ENCODE measurements at places on chromosomes 3 and 15. TPM values are rescaled to one million over a fixed set of nuclear protein-coding genes. Genes with fewer than 3 reads are reported as not detected.
A peak's percentile ranks its signal among the peaks of the same experiment; 100 is the strongest.

DNA sequence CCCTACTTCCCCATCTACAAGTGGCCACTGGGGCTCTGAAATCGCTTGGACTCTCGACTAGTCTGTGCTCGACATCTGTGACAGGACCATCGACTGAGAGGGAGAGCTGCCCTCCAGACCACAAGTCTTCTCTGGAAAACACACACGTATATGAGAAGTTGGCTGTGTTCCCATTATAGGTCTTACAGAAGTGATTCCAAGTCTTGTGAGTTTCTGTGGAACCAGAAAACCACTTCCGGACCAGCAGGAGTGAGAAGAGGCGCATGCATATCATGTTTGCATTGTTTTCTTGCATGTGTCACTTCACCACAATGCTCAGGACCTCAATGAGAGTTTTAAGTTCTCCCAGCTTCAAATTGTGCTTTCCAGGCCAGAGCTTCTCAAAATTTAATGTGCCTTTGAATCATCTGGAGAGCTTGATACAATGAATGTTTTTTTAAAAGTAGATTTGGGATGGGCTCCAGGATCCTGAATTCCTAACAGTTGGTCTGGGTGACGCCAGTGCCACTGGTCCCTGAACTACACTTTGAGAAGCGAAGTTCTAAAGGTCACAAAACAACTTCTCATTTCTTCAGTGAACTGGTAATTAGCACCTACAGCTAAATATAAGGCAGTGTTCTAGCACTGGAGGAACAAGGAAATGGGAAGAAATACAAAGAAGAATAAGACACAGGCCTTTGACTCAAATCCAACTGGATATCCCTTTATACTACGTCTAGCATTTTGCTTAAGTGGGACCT, 15.7 kb downstream of the LIPC start:
- DNase-seq: peak; percentile 69

- DNase-seq: peak; percentile 7
Measured at GRCh38 chr3:190972840-190973270, 110.4 kb upstream of the GMNC start.

DNA sequence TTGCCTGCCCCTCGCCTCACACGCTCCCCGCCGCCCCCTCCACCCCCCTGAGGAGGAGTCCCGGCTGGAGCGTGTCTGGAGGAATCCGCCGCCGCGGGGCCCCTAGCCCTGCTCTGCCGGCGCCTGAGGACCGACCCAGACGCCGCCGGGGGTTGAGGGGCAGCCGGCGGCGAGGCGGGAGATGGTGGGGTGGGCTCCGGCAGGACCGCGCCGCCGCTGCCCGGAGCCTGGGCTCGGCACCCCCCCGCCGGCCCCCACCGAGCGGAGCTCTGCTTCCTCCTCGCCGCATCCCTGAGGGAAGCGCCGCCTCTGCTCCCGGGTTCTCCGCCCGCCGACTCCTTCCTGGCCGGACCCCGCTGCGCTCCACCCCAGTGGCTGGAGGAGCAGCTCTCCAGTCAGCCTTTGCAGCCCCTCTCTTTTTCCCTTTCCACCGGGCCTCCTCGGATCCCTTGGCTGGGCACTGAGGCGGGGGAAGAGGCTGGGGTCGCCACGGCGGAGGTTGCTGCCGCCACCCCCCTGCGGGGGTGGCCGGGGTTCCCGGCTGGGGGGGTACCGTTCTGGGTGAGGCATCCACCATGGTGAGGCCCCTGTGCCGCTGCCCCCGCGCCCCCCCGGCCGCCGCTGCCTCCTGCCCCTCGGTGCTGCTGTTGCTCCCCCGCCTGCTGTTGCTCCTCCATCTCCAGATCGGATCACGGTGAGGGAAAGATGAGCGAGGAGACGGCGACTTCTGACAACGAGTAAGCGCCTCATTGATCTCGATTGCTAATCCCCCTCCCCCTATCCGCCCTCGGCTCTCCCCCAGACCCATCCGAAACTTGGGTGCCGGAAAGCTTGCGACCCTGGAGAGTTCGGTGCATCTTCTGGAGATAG, at the start of gene SPRED1:
Gene SPRED1, plus strand, starts transcription at position 356 of the 870 bp plus-strand sequence. Its CDS starts 350 bp downstream, at position 706.
- peak; percentile 62 for DNase-seq

- no peak for DNase-seq
Measured at GRCh38 chr15:76983590-76984375, 11.1 kb upstream of the PSTPIP1 start.

DNA sequence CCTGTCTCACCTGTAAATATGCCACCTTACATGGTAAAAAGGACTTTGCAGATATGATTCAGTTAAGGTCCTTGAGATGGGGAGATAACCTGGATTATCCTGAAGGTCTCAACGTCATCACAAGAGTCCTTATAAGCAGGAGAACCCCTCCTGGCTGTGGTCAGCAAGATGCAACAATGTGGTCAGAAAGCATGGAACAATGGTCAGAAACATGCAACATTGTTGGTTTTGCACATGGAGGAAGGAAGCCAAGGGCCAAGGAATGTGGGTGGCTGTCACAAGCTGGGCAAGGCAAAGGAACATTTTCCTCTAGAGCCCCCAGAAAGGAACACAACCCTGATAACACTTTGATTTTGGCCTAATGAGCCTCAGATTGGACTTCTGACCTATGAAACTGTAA, 9.4 kb upstream of the SUMF1 start:
- DNase-seq: no peak

DNA sequence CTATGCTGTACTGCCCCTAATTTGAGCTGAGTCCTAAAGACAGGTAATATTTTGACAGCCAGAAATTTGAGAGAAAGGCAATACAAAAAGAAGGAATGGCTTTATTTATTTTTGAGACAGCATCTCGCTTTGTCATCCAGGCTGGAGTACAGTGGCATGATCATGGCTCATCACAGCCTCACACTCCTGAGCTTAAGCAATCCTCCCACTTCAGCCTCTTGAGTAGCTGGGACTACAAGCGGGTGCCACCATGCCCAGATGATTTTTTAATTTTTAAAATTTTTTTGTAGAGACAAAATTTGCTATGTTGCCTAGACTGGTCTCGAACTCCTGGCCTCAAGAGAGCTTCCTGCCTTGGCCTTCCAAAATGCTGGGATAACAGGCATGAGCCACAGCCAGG, 77.4 kb upstream of the SLC4A7 start:
- no peak for DNase-seq

The KIF7 gene
- total RNA-seq: 12.2 TPM

DNA sequence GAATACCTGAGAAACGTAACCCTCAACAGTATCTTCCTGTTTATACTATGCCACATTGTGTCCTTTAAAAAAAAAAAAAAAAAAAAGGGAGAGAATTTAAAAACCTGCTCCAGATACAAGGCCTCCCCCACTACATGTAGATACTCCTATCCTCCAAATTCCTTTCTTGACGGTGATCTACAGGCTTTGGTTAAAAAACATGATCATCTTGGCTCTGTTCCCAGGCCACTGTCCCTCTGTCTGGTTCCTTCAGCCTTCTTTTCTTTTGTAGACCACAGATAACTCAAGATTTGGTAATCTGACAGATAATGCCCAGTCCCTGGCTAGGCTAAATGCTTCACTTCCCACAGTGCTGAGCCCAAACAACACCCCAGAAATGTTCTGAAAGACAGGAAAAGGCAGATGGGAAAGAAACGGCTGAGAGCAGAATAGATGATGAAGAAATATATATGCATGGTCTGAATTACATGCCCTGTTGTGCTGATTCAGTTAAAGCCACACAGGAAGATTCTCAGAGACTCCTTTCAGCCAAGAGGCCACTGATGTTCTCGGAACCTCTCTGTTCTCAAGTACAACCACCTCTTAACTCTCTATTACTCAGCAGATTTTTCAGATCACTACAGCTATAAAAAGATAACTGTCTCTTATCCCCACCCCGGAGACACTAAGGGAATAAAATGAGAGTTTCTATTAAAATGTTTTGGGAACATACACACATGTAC, 48.3 kb downstream of the NPTN start:
- DNase-seq: peak; percentile 50

The C2CD4A gene
- total RNA-seq: not detected

DNA sequence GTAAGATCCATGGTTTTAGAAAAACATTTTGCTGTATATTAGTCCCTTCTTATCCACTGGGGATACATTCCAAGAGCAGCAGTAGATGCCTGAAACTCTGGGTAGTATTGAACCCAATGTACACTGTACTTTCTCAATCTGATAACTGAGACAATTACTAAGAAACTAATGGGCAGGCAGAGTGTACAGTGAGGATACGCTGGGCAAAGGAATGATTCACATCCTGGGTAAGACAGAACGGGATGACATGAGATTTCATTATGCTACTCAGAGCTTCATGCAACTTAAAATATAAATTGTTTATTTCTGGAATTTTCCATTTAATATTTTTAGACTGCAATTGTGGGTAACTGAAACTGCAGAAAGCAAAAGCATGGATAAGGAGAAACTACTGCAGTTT, 46.2 kb upstream of the TEX55 start:
- no peak for DNase-seq

DNA sequence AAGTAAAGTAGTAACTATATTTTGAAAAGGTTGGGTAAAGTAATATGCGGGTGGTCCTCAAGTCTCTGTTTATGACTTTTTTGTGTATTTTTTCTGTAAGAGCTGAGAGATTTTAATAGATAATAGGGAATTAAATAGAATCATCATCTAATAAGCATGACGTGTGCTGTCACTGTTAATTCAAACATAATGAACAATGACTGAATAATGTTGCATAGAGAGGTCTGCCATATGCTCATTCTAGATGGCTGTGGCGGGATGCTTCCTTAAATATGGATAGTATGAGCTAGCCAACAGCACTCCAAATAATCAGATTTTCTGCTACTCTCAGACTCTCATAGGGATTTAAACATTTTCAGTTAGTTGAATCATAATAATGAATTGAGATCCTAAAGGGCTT, 302.8 kb upstream of the RBMS3 start:
- DNase-seq: no peak

The GOLGA6D gene
- not detected for total RNA-seq

GRCh38 chr3:57068437-57069089, 8.1 kb downstream of the SPATA12 start:
- DNase-seq: peak; percentile 78

The GOLGA8G gene
- total RNA-seq: not detected

- DNase-seq: peak; percentile 65
Measured at GRCh38 chr15:88911766-88912118, 1.4 kb downstream of the MFGE8 start.

The STARD9 gene
- total RNA-seq: 9.1 TPM

GRCh38 chr3:141047168-141047567, 4.0 kb upstream of the SPSB4 start:
- DNase-seq: no peak

- DNase-seq: no peak
Measured at GRCh38 chr3:14519406-14519805, 20.7 kb downstream of the GRIP2 start.

GRCh38 chr3:116247605-116248004, 197.7 kb downstream of the LSAMP start:
- DNase-seq: no peak

GRCh38 chr3:155747286-155747945, 2.5 kb upstream of the PLCH1 start:
- DNase-seq: no peak

GRCh38 chr3:73101881-73102280, 40.4 kb downstream of the EBLN2 start:
- no peak for DNase-seq

The MYRIP gene
- not detected for total RNA-seq

GRCh38 chr3:50118237-50118636, 29.5 kb downstream of the RBM5 start:
- no peak for DNase-seq

GRCh38 chr15:45409596-45409995, 31.3 kb upstream of the GATM start:
- DNase-seq: no peak

DNA sequence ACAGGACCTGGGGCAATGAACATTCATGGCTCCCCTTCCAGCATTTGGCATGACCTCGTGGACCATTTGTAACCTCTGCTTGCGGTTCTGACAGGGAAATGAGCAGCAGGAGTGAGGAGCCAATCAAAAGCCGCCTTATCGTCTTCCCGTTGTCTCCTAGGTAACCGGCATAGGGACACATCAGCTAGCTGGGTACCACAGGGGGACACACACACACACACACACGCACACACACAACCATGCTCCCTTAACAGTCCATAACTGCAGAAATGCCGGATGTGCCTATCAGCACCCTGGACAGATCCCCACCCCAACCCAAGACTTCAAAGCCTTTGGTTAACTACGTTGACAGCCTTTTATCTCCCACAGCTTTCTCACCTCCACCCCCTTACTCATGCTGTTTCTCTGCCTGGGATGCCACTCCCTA, 53.4 kb upstream of the CCDC174 start:
- peak; percentile 37 for DNase-seq

The GOLGA6L26 gene
- not detected for total RNA-seq

DNA sequence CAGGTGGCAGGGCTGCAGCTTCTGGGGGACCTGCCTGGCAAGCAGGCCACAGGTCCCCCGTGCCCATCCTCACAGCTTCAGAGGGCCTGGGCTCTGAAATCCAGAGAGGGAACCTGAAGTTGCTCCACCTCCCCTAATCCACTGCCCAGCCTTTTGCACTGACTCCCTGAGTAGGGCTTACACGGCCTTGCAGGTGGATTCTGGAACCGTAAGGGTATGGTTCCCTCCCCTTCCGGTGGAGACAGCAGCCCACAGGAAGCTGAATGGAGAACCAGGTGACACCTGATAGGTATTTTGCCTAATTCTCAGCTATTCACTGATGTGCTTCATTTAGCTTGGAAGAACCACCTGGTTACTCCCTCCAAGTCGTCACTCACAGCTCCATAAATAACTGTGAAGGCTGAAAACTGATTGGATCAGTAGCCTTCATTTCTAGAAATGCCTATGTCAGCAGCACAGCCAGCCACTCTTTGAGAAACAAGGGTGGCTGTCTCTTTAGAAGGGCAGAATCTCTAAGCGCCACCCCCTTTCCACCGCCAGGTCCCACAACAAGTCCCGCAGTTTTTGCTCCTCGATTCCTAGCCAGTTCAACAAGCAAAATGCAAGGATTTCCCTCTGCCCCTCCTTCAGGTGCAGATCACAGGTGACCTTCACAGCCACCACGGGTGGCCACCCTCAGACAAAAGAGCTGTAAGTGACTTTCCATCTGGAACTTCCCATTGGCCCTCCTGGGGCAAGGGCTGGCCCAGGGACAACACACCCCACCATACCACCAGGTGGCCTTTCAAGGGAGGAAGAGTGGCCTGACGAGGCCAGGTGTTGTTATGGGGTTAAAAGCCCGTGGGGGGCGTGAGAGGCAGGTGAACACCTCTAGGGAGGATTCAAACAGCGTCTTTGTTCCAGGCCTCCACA, 112.9 kb downstream of the SEC22A start:
- DNase-seq: no peak

DNA sequence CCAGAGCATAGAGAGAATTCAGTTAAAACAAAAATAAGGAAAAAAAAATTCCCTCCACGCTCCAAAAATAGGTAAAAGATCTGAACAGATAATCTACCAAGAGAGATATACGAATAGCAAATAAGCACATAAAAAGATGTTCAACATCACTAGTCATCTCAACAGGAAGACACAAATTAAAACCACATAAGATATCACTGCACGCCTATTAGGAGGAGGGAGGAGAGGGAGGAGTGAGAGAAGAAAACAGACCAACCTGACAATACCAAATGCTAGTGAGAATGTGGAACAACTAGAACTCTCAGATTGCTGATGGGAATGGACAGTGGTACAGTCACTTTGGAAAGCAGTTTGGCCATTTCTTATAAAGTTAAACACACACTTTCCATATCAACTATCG, 212.5 kb downstream of the FMN1 start:
- peak; percentile 7 for DNase-seq

The CFAP91 gene
- 0.43 TPM for total RNA-seq

The ACVR2B gene
- 1.3 TPM for total RNA-seq

- no peak for DNase-seq
Measured at GRCh38 chr3:172012775-172013174, 26.6 kb upstream of the FNDC3B start.

GRCh38 chr3:24254649-24255048, 240.0 kb downstream of the THRB start:
- DNase-seq: peak; percentile 78

All from fibroblast of villous mesenchyme (primary cell).